ENCODE measurements at places on chromosomes 11 and 22.

DNA sequence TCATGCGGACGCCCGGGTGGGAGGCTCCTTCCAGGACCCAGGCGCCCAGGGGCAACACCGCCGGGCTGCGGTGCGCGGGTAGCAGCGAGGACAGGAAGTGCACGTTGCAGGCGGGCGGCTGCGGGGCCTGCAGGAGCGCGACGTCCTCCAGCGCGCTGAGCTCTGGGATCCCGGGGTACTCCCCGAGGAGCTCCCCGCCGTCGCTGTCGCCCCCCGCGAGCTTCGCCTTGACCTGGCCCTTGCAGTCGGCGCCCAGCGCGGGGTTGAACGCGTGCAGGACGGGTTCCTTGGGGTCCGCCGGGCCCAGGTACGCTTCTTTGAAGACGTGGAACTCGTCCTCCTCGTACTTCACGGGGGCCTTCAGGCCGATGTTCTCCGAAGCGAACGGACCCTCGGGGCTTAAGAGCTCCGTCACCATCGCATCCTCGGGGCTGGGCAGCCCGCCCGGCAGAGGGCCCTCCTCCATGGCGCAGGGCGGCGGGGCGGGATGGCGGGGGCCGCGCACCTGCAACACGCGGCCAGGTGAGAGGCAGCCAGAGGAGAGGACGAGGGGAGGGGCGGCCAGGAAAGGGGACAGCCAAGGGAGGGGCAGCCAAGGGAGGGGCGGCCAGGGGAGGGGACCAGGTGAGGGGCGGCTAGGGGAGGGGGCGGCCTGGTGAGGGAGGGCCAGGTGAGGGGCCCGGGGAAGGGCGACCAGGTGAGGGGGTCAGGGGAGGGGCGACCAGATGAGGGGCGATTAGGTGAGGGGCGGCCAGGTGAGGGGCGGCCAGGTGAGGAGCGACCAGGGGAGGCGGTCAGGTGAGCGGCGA is 921 bp downstream of the TESMIN start:
- DNase-seq, result no peak

- no peak for DNase-seq
These were observed 73.0 kb upstream of the VPREB1 start for GRCh38 chr22:22171357-22172218.

- DNase-seq, result no peak
These were observed 1.2 kb upstream of the CXCR5 start for GRCh38 chr11:118882491-118882890.

- DNase-seq, result no peak
These were observed 2.5 kb downstream of the USP2 start for GRCh38 chr11:119378851-119379465.

- DNase-seq, result no peak
These were observed 33.5 kb downstream of the SCUBE2 start for GRCh38 chr11:9057888-9058287.

GRCh38 chr11:115085461-115086210 is 407.3 kb downstream of the NXPE2 start:
- no peak for DNase-seq

GRCh38 chr22:26566994-26567393 is 22.9 kb downstream of the TPST2 start:
- no peak for DNase-seq

GRCh38 chr11:44310463-44311272 is 729 bp upstream of the ALX4 start:
- no peak for DNase-seq

- no peak for DNase-seq
These were observed 70.0 kb downstream of the NARS2 start for GRCh38 chr11:78504708-78505107.

All from CD4-positive, alpha-beta T cell treated with Interferon gamma for 1 hour (primary cell).